ENCODE measurements at places on chromosomes 5 and 9.

- DNase-seq, result no peak
Observed at GRCh38 chr5:146703899-146704298, 174.7 kb downstream of the PPP2R2B start.

DNA sequence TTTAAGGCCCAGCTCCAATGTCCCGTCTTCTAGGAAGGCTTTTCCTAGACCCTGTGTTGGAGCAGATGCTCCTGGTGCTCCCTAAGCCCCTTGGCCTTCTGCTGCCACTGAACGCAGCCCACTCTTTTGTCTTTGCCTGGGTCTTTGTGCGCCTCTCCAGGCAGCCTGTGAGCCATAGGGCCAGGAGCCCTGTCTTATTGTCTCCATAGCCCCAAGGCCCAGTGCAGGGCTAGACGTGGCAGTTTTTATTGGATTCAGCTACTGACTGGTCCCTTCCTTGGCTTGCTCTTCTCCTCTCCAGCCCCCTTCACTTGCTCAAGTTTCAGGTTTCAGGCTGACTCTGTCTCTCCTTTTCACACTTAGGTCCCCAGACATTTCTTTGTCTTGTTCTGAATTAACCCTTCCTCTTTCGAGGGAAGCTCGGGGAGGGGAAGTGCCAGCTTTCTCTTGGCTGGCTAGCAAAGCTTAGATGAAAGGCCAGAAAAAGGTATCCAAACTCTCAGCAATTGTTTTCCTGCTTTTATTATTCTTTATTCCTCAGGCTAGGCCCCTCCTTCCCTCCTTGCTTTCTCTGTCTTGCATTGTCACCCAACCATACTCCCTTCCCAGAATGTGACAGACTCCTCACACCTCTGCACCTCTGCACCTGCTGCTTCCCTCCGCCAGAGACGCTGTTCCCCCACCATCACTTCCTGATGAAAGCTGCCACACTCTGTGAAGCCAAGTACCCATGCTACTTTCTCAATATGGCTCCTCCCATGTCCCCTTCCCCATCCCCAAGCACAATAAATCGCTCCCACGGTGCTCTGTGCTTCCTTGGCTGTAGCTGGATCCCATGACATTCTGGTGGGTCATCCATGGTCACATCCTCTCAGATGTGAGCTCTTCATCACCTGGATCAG, 101.6 kb upstream of the CPEB4 start:
- no peak for DNase-seq

DNA sequence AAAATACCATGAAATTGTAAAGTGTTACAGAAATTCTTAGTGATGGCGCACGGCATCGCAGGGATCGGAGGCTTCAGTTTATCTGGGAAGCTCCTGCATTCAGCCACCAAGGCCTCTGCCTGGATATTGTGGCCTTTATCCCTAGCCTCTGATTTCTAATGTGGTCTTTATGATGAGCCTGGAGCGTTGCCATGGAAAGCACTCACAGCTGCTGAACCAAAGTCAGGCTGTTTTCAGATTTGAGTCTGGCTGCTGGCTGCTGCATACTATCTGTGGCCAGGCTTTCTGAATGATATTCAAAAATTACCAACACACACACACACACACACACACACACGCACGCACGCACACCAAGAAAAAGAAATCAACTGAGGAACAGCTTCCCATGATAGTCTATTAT, 101.1 kb upstream of the ZNF366 start:
- DNase-seq, result no peak

- peak; percentile 97 for DNase-seq
Observed at GRCh38 chr5:154058055-154059038, 19.6 kb downstream of the MFAP3 start.

DNA sequence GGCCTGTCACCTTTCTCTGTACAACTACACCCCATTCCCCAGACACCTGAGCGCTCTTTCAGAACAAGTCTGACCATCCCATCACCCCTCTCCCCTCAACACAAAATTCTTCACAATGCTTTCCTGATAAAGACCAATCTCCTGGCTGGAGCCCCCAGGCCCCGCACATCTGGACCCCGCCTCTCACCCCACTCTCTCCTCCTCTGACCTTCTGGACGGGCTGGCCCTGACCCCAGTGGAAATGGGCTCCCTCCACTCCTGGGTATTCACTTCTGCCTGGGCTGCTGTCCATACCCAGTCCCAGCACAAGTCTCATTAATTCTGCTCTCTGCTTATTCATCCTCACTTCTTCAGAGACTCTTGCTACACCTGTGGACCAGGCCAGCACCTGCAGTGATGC, 2.1 kb upstream of the SPOCK1 start:
- no peak for DNase-seq

- no peak for DNase-seq
Observed at GRCh38 chr9:99954819-99955218, 48.4 kb downstream of the STX17 start.

DNA sequence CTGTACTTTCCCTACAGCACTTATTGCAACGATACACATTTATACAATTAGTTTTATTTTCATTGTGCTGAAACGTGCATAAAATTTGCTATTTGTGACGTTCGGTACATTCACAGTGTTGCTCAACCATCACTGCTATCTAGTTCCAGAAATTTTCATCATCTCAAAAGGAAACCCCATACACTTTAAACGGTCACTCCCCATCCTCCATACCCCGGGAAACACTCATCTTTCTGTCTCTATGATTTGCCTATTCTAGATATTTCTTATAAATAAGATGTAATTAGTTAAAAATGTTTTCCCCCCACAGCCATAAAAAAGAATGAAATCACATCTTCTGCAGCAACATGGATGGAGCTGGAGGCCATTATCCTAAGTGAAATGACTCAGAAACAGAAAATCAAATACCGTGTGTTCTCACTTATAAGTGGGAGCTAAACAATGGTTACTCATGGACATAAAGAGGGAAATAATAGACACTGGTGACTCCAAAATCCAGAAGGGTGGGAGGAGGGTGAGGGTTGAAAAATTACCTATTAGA, 40.2 kb upstream of the TEX48 start:
- DNase-seq, result no peak

GRCh38 chr5:9483243-9483642, 62.6 kb downstream of the SEMA5A start:
- DNase-seq, result no peak

DNA sequence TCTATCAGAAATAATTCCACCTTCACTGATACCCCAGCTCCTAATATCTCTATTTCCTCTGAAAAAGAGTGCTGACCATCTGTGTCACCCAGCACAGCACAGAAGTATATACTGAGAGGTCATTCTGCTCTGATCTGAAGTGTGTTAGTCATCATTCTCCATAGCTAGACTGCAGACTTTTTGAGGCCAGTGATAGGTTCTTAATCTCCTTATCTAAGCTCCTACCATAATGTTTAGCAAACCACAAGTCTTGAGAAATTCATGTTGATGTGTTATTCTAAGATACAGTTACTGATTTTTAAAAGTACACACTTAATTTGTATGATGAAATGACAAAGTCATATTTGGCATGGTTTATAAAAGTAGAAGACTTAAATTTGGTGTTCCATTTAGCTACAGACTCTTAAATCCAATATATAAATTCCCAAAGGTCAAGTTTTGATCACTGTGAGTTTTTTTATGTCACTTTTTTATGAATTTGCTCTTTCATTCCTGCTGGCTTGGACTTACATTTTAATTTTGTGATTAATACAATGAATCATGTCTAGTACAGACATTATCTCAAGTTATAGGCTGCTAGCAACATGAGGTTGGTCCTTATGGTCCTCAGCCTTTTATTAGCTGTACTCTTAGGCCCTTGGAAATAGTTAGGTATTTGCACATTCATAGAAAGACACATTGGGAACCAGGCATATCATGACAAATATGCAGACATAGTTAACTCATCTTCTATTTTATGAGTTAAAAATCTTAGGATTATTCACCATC, 380.8 kb downstream of the EBF1 start:
- no peak for DNase-seq
